HTR-8/SVneo (cell line): ENCODE measurements at places on chromosomes 3 and 15.

DNA sequence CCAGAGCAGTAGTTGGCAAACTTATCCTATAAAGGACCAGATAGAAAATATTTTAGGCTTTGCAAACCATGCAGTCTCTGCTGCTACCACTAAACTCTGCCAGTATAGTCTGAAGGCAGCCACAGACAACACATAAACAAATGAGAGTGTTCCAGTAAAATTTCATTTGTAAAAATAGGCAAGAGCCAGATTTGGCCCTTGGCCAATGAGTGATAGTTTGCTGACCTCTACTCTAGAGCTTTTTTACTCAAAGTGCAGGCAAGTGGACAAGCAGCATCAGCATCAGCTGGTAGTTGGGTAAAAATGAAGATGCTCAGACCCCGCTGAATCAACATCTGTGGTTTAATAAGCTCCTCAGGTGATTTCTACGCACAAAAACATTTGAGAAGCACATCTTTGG, 269.8 kb downstream of the NTRK3 start:
- DNase-seq: no peak

DNA sequence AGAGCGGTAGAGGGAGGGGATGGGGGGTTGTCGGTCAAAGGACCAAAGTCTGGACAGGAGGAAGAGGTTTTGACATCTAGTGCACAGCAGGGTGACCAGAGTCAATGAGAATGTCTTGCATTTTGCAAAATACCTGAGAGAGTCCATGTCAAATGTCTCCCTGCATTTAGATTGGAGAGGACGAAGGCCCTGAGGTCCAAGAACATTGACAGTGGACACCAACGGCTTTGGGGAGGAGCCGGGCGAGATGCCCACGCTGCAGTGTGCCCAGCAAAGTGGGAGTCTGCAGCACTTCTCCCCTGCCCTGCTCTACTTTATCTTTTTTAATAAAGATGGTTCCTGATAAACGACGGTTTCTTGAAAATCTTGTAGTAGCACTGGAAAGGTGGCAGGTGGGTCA, 67.4 kb upstream of the TAMM41 start:
- DNase-seq: no peak

- no peak for DNase-seq
Measured at GRCh38 chr3:191398607-191399006, 62.4 kb upstream of the PYDC2 start.

DNA sequence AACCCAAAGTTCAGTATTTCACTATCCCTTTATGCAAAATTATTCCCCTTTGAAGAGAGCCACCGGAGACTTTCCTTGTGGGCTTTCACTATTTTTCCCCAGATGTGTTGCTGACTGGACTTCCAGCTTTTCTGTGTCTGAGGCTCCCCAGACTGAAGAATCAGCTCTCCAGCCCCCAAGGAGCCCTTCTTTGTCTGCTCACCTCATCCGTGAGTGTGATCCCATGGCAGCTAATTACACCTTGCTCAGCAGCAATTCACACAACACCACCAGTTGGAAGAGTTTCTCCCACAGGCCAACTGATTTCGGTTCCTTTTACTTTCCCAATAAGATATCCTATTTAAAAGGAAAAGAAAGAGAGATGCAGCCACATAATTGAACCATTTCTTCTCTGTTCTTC, 249.5 kb upstream of the TRIM42 start:
- DNase-seq: no peak

DNA sequence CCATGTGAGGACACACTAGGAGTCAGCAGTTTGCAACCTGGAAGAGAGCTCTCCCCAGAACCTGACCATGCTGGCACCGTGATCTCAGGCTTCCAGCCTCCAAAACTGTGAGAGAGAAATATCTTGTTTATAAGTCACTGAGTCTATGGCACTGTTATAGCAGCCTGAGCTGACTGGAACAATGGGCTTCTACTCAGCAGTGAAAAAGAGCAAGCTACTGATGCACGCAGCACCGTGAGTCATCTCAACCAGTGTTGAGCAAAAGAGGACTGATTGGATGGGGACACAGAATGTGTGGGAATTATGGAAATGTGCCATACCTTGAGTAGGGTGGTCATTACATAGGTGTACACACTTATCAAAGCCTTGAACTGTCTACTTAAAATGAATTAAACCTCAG, 230.4 kb downstream of the PLCL2 start:
- DNase-seq: no peak

GRCh38 chr3:65582012-65582717, 456.6 kb downstream of the MAGI1 start:
- no peak for DNase-seq

GRCh38 chr3:53775834-53776251, 70.4 kb downstream of the CHDH start:
- no peak for DNase-seq

DNA sequence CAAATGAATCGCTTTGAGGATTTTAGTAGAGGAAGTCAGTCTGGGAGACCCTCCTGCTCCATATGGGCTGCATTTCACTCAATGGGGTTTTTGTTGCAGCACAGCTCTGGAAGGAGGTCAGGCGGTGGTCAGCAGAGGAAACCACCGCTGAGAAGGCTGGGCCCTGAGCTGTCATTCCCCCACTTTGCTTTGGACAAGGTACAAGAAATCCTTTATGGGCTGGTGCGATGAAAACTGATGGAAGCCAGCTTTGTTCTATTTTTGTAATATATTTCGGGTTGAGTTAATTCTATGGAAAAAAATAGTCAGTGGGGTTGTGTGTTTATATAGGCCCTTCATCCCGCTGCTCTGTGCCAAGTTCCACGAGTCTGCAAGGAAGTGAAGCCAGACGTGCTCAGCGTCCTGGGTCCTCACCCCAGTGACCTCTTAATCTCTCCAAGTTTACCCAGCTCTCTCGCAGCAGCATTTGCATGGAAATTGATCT, 157.1 kb upstream of the TMC3 start:
- DNase-seq: no peak

- peak; percentile 33 for DNase-seq
Measured at GRCh38 chr3:15367059-15367458, 34.7 kb upstream of the SH3BP5 start.

GRCh38 chr3:60391292-60391691, 860.0 kb downstream of the FHIT start:
- no peak for DNase-seq

DNA sequence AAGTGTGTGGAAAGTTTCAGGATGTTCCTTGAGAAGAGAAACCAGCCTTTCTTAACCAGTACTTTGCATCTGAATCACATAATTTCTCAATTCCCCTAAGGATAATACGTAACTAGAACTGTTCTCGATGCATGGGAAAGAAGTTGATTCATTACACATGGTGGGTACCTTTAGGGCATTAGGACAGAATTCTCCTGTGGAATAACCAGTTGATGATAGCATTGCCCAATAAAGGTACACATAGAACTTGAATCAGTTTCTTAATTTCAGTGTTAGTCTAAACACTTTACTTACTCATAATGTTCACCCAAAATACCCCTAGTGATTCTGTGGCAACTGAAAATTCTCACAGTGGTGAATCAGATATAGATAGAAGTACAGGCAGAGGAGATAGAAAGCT, 1030.9 kb downstream of the ROBO1 start:
- no peak for DNase-seq

GRCh38 chr3:16203031-16203430, 28.6 kb downstream of the GALNT15 start:
- no peak for DNase-seq

DNA sequence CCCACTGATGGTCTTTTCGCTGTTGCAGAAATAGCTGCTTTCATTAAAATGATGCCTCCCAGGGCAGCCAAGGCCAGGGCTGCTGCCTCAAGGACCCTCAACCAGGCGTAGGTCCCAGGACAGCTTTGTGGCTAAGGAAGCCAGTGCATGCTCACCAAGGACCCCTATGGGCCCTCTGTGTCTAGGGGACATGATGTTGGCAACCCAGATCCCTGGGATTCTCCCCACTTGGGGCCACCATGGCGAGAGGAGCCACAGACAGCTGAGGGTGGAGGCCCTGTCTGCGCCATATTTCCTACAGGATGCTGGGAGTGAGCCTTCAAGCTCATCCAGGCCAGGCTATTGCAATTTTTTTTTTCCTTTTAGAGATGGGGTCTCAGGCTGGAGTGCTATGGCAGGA, 137.2 kb downstream of the CHSY1 start:
- no peak for DNase-seq

- DNase-seq: no peak
Measured at GRCh38 chr15:41633609-41634008, 26.6 kb upstream of the MGA start.
